LNCaP clone FGC (cell line): ENCODE measurements at places on chromosomes 1 and 21.

- no peak for DNase-seq
These were observed 196.4 kb downstream of the MIS18A start for GRCh38 chr21:32082466-32082865.

- no peak for DNase-seq
These were observed 842.2 kb downstream of the USP25 start for GRCh38 chr21:16572032-16572431.

- no peak for DNase-seq
These were observed 32.4 kb upstream of the KCNA10 start for GRCh38 chr1:110551278-110551809.

DNA sequence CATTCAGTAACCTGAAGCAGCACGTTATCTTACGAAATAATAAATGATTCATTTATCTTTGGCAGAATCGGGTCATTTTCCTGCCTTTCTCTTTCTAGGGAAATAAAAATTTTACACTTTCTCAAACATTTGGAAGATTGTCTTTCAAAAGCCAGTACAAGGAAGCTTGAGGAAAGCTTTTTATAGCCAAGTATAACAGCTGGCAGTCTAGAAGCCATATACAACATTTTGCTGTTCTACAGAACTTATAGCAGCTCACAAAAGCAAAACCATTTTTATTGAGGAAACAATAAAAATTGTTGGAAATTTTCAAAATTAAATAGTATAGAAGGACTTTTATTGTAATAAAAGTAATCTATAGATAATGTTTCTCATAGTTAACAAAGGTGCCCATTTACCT, 448.6 kb downstream of the SMYD3 start:
- no peak for DNase-seq

DNA sequence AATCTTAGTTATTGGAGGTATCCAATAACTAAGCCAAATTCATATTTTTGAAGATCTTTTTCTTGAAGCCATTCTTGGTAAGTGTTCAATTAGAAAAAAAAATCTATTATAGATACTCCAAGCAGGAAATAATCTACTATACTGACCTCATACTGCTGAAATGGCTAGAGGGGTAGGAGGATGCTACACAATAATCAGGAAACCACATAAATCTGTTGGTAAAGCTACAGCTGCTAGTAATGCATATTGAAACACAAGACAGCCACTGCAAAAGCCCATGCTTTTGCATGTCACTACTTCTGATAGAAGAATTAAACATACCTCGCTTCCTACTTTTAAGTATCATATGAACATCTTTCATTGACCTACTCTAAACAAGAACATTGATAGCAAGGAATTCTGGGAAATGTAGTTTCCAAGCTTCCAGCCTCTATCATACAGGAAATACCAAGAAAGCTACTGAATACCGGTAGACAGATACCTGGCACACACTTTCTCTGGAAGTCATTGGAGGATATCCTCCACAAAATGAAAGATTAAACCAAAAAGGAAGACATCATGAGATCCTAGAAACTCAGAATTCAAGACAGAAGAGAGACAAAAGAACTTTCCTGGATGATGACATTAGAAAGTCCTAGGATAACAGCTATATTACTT, 103.0 kb upstream of the VAV3 start:
- no peak for DNase-seq

DNA sequence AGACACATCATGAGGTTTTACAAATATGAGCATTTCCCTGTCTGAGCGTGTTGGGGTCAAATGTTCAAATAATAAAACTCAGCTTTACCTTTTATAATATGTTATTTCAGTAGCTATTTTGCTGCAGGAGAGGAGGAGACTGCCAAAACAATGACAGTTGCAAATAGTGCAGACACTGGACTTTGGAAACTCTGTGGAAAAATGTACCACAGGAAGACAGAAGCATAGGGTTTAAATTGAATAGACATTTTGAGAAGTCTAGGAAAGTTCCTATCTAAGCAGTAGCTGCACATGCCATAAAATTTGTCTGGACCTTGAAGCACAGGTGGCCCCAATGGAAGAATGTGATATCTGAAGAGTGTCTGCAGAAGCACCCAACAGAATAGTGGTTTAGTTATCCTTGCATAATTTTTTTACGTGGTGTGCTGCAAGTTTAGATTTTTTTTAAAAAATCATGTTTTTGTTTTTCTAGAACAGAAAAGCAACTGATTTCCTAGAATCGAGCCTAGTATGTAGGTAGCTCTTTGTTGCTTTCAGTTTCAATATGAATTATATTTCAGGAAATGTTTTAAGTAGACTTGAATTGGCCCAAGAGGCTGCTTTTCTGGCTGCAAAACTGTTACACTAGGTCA, 14.0 kb upstream of the GBP5 start:
- no peak for DNase-seq

DNA sequence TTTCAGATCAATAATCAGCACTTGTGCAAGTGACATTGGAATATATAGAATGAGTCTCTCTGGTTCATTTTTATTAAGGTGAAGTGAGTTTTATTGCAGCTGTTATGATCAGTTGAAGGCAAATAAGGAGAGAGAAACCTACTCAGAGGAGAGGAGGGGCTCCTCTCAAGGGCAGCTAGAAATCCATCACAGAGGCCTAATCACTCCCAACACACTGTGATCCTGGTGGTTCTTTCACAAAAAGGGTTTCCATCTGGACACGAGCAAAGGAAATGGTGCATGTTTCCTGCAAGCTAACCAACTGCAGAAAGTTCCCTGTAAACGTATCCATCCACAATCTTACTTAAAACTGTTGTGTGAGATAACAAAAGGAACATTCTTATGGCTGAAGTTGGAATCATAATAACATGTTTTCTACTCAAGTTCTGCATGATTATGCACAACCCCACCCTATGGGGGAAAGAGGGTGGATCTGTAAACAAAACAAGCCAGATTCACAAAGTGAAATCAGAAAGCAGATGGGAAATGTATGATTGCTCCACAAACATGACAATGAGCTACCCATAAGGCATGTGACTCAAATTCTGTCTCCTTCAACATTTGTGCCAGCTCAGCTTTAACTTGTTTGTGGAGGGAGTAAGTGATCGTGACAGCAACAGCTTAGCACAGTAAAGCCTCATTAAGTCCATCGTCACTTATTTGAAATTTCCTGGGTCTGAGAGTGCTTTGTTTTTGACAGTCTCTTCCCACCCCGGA, 141.2 kb upstream of the ST6GALNAC5 start:
- DNase-seq = no peak

DNA sequence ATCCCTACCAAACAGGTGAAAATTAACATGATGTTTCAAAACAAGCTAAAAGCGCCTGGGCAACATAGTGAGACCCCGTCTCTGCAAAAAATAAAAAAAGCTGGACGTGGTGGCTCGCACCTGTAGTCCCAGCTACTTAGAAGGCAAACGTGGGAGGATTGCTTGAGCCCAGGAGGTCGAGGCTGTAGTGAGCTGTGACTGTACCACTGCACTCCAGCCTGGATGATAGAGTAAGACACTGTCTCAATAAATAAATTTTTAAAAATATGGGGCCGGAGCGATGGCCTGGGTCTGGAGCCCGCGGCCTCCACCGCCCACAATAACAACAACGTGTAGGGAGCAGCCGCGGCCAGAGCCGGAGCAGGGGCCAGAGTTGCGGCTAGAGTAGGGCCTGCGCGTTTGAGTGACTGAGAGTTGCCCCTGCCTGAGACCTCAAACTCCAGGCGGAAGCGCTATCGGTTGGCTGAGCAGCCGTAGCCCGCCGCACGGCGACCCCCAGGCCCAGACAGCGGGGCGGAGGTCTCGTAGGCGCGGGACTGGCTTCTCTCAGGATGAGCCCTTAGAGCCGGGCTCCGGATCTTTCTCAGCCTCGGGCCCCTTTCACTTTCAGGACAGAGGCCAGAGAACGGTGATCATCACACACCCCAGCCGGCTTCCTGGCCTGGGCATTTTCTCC, 41.4 kb downstream of the ZMYM1 start:
- DNase-seq = no peak

GRCh38 chr1:186672596-186672995, 7.6 kb downstream of the PTGS2 start:
- no peak for DNase-seq

DNA sequence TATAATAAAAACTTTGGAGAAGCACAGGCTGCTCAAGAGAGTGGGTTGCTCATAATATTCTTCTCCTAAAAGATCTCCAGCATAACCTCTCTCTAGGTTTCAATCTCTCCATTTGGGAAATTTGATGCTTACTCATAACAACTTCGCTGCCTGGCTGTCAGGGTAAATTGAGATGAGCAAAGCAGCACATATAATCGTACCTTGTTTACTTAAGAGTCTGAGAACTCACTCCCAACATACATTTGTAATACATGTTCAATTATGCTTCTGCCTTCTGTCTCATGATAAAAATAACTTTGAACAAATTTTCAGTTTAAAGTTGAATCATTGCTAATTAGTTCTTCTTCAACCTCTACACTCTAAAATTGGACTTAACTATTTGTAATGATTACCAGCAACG, 68.9 kb downstream of the DUSP10 start:
- DNase-seq = no peak

- DNase-seq = no peak
These were observed 37.8 kb downstream of the NCF2 start for GRCh38 chr1:183552441-183552840.

DNA sequence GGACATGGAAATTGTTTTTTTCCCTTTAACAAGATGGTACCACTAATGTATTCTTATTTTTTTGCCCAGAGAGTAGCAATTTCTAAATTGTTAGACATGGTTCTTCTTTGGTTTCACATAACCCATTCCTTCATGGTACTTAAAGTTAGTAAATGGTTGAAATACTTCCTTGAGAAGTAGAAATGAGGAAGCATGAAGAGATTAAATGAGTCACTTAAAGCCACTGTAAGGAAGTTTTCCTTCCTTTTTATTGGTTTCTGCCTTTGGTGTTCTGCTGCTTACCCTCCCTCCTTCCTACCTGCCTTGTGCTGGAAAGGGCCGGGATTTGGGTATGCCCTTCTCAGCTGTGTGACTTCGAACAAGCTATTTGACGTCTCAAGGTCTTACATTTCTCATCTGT, 101.0 kb downstream of the KIF26B start:
- DNase-seq = no peak

DNA sequence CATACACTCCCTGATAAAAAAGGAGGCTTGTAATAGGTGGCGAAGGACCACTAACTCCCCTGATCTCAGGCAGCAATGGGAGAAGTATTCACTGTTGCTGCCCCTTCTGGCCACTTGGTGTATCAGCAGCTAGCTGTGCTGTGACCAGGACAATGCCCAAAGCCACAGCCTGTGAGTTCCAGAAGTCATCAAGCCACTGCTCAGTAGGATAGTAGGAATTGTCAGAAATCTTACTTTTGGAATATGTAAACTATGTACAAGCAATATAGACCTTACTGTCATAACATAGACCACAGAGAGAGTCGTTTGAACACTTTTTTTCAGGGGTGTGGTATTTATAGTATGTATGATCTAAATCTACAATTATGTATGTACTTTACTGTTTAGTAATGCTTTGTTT, 248.3 kb upstream of the CAMK1G start:
- no peak for DNase-seq

DNA sequence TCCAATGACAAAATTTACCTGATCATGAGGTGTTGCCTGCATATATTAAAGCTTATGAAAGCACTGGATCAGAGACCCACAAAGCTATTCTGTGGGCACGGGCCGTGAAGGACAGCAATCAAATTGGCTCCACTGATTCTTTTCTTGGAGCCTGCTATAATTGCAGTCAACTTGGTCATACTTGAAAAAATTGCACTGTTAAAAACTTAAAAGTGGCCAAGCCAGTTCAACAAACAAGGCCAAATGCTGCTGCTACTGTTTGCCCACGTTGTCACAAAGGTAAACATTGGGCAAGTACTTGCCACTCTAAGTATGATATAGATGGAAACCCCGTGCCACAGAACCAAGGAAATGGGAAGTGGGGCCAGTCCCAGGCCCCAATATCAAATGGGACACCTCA, 37.8 kb downstream of the CYP4A11 start:
- peak; percentile 90 for DNase-seq

DNA sequence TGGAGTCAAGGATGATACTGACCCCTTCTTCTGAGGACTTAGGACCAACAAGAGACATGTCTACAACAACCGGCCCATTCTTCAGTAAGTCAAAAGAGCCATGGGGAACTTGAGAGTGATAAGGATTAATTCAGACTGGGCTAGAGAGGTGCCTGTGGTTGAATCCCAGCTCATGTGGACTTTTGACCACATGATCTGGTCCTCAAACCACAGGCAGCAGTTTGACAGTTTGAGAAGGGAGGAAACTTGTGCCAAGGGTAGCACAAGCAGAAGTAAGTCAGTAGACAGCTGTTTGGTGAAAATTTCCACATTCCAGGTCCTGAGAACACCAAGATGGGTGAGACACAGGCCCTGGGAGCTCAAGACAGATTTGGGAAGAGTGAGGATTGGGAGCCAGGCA, 19.8 kb downstream of the SH3BP5L start:
- DNase-seq = no peak

GRCh38 chr1:182679684-182680083, 4.7 kb downstream of the RGS8 start:
- no peak for DNase-seq

GRCh38 chr21:34611528-34611927, 3.4 kb downstream of the RCAN1 start:
- no peak for DNase-seq

GRCh38 chr1:92482665-92483609, 3.8 kb downstream of the GFI1 start:
- DNase-seq = no peak

- no peak for DNase-seq
These were observed 156.8 kb upstream of the GORAB start for GRCh38 chr1:170375082-170375723.

GRCh38 chr1:182210417-182210816, 148.9 kb upstream of the ZNF648 start:
- DNase-seq = no peak

DNA sequence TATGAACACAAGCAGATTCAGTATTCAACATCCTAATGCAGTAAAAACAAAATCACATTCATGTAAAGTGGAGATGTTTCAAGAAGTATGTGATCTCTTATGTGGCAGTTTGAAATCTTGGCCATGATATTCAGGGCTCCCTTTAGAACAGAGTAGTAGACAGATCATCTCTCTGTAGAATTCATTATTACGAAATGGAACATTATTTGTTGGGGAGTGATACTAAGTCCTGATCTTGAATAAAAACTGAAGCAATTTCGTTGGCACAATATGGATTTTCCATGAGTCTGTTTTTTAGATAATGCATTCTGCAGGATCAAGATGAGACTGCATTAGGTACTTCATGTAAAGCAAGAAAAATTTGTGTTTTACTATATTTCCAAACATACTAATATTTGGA, 264.4 kb upstream of the NRIP1 start:
- DNase-seq = no peak

GRCh38 chr21:45592208-45592619, 50.0 kb upstream of the SLC19A1 start:
- no peak for DNase-seq
